ENCODE measurements at places on chromosomes 11 and 22.

DNA sequence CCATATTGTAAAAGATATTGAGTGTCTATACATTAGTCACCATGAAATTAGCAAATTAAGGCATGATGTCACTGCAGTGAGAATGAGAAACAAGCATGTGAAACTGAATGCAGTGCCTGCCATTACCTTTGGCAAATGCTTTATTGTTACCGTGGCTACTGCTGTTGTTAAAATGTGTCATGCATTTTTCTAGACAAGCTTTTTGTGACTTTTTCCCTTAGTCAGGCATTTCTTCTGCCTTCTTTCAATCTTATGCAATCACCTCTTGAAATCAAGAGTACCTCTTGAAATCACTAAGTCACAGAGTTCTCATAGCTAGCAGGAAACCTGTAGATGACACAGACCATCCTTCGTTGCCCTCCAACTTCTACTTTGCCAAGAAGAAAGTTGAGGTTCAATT lies 461.7 kb upstream of the TENM4 start:
- no peak for DNase-seq

DNA sequence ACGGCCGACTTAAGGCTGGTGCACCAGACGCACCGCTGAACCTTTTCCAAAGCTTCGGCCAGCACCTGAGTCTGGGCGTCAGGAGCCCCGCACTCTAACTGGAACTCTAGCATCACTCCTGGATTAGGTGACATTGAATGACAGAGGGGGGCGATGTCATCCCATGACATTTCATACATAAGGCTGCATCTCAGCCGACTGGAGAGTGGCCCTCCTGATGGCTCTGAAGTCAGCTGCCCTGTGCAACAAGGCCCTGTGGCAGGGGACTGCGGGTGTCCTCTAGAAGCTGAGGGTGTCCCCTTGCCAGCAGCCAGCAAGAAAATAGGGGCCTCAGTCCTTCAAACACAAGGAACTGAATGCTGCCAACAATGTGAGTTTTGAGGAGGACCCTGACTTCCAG lies 10.1 kb upstream of the FADS3 start:
- no peak for DNase-seq

- DNase-seq, result no peak
Measured at GRCh38 chr11:45578316-45578715, 87.1 kb downstream of the CHST1 start.

DNA sequence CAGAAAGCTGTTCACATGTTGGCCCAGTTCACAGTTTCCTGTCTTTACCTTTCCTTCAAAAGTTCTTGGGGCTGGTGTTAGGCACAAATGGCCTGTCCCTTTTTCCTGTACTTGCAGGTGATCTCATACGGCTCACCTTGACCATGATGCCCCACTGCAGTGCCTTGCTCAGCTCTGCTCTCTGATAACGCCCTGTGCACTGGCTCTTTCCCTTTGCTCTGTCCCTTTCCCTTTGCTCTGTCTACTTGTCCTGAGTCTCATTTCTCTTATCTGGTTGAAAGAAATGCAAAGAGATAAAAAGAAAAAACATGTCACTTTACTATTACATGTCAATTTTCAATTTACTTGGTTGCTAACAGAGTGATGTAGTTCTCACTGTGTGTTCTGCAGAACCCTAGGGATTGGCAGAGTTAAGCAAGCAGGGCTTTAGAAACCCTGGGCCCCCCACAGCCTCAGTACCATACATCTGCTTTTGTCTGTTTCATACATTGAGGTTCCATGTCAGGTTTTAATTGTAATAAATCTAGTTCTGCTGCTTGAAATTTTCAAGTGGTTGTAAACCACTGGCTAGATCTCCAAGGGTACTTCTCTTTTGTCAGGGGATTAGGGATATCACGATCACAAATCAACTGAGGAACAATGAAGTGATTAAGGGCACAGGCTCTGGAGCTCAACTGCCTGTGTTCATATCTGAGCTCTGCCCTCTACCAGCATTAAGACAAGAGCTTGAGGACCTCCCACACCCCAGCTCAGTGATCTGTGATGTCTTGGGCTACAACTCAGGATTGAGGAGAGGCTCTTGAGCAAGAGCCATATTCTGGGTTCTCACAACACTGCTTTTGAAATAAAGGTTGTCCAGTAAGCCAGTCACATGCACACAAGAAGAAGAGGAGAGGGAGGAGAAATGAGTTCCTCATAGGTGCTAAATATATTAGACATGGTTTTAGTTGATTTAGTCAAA lies 16.3 kb upstream of the SORL1 start:
- no peak for DNase-seq

DNA sequence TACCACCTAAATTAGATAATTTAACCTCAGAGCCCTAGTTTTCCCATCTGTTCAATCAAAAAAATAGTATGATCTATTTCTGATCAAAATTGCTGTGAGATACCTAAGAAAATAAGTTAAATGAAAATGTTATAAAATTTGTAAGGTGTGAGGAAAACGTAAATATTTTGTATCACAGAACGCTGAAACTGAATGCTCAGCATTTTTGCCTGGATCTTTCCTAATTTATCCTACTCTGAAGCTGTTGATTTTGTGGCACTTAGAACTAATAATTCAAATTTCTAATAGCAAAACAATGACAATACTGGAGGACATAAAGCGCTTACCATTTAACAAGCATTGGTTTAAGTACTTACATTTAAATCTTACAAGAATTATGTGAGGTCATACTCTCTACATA lies 674.2 kb downstream of the FAM181B start:
- DNase-seq, result no peak

- peak; percentile 65 for DNase-seq
Measured at GRCh38 chr11:66371627-66372415, at the start of gene SLC29A2. Gene SLC29A2, minus strand, starts transcription at chr11:66371760. Its CDS starts 169 bp downstream, at chr11:66371591.
